LoVo (cell line): ENCODE measurements at places on chromosomes 2 and 18.
A peak's percentile ranks its signal among the peaks of the same experiment; 100 is the strongest.

- no peak for DNase-seq
Observed at GRCh38 chr18:34691614-34692013, 18.5 kb upstream of the DTNA start.

DNA sequence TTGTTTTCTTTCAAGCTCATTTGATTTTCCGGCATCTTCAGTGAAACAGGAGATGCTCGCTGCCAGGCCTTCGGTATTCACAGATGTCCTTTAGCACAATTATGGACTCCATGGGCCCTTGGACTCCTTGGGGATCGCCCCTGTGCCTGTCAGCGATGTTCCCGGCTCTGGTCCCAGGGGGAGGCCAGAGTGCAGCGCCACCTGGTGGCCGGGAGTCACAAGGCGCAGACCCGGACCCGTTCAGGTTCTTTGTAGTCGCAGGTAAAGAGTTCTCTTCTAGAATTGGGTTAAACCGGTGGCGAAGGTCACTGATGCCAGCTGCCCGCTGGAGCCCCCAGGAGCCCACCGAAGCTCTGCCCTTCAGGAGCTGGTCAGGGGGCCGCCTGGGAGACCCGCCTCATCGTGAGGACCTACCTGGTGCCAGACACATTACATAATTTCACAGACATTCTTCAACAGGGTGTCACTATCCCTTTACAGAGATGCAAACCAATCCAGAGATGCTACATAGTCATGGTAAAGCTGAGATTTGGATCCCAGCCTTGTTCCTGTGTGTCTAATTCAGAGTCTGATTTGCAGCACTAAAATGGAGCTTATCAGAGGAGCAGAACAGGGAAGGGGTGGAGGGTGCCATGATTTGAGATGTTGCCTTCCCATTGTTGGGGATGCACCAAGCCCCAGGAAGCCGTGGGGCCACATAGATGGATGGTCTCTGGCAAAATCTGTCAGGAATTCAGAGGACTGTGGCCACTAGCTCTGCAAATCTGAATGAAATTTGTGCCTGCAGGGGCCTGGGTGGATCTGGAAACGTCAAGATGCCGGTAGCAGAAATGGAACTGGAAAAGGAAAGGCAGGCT, 6.0 kb upstream of the INPP5D start:
- peak; percentile 76 for DNase-seq

- DNase-seq, result no peak
Observed at GRCh38 chr2:192148620-192149321, 46.0 kb downstream of the TMEFF2 start.

GRCh38 chr2:110848071-110848470, 115.7 kb downstream of the ACOXL start:
- DNase-seq, result no peak

- no peak for DNase-seq
Observed at GRCh38 chr2:12090590-12090989, 344.2 kb downstream of the LPIN1 start.

- DNase-seq, result no peak
Observed at GRCh38 chr2:222410534-222410933, 13.8 kb upstream of the SGPP2 start.

- DNase-seq, result no peak
Observed at GRCh38 chr2:136308611-136309010, 190.7 kb upstream of the CXCR4 start.

GRCh38 chr2:66578054-66578686, 143.2 kb downstream of the MEIS1 start:
- no peak for DNase-seq

DNA sequence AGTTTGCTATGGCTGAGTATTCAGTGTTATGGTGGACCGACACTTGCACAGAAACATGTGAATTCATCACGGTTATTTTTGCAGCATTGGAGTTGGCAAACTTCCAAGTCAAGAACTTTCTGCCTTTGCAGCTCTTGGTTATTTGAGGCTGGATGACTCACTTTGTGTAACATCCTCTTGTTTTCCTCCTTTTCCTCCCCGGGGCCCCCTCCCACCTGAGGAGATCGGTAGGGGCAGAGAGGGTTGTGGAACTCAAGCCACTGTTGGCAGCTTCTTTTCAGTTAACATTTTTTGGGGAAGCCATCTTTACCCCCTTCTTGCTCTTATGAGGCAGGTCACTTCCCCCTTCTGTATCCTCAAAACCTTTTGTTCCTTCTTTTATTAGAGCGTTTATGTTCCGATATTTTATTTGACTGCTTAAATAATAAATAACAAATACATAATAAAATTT, 48.6 kb downstream of the DDX1 start:
- no peak for DNase-seq

DNA sequence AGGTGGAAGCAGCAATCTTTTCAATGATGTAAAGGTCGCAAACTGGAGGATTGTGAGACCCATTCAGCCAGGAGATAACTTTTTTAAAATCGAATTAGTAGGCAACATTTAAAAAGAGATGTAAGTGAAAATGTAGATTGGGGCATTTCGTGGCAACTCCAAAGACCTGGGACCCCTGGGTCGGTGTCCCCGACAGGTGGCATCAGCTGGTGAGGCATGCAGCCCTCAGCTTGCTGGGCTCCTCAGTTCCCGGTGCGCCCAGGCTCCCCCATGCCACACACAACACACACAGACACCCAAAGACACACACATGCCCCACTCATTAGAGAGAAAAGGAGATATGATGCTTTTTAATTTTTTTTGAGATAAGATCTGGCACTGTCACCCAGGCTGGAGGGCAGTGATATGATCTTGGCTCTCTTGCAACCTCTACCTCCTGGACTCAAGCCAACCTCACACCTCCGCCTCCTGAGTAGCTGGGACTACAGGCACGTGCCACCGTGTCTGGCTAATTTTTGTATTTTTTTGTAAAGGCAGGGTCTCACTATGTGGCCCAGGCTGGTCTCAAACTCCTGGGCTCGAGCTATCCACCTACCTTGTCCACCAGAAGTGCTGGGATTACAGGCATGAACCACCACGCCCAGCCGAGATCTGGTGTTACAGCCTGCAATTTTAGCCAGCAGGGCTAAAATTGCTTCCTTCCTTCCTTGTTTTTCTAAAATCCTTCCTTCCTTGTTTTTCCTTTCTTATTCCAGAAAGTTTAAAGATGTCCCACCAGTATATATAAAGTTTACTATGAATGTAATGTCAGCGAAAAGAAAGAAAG, 122.6 kb upstream of the EPAS1 start:
- no peak for DNase-seq

DNA sequence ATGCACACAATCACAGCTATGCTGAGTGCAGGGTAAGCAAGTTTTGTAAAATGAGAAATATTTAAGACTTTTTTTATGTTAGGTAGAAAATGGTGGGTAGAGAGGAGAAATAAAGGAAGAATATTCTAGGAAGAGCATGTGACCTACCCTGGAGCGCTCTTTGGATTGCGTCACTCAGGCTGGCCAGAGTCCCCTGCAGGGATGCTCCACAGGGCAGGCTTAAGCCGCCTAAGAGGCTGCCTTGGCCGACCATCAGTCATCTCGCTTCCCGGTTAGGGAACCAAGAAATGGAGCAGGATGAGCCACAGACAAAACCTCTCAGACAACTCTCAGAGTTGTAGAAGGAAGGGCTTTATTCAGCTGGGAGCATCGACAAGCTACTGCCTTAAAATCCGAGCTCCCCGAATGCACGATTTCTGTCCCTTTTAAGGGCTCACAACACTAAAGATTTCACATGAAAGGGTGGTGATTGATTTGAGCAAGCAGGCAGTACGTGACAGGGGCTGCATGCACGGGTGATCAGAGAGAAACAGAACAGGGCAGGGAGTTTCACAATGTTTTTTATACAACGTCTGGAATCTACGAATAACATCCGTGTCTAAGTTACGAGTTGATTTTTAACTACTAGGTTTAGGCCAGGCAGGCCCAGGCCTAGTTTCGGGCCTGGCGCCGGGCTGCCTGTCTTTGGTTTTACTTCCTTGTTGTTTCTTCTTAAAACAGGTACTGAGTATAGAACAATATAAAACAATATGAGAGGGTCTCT, 1072.0 kb downstream of the CBLN2 start:
- DNase-seq, result no peak

GRCh38 chr2:128727914-128728313, 409.2 kb upstream of the HS6ST1 start:
- no peak for DNase-seq

DNA sequence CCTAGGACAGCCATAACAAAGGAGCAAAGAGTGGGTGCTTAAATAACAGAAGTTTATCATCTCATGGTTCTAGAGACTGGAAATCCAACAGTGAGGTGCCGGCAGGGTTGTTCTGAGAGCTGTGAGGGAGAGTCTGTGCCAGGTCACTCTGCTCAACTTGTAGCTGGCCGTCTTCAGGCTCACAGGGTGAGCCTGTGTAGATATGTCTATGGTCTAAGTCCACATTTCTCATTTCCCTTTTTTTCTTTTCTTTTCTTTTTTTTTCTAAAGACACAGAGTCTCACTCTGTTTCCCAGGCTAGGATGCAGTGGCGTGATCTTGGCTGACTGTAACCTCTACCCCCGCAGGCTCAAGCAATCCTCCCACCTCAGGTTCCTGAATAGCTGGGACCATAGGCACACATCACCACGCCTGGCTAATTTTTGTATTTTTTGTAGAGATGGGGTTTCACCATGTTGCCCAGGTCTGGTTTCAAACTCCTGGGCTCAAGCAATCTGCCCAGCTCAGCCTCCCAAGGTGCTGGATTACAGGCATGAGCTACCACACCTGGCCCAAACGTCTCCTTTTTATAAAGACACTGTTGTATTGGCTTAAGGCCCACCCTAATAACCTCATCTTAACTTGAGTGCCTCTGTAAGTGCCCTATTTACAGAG, 142.2 kb downstream of the SP3 start:
- no peak for DNase-seq

GRCh38 chr18:79760881-79761280, 36.9 kb upstream of the KCNG2 start:
- DNase-seq, result no peak

GRCh38 chr2:96143848-96144480, 1.3 kb downstream of the DUSP2 start:
- DNase-seq, result peak; percentile 15

GRCh38 chr2:3805201-3805939, 102.0 kb downstream of the DCDC2C start:
- peak; percentile 22 for DNase-seq

DNA sequence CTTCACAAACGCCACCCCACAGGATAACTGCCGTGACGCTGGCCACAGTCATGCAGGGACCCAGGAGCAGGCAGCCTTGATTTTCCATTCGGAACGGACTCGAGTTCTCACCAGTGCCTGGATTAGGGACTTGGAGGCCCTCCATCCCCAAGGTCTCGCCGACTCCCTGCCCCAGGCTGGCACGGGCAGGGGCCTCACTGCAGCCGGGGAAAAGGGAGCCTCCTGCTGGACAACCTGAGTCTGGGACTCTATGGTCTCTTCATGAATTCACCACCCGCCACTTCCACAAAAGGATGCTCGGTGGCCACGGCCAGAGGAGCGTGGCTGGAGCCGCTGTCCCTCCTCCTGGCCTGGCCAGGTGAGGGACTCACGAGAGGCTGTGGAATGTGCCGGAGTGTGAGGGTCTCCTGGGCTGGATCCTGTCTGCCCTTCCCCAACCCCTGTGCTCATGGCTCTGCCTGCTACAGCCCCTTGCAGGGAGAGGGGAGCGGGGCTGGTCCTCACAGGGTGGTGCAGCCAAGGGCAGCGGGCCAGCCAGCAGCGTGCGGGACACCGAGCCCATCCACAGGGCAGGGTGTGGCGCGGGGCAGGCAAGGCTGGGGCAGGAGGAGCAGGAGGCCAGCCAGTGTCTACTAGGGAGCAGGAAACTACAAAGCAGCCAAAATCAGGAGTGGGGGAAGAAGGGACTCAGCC, 42.3 kb downstream of the AQP12A start:
- no peak for DNase-seq

- DNase-seq, result no peak
Observed at GRCh38 chr2:204321910-204322751, 223.1 kb upstream of the PARD3B start.

DNA sequence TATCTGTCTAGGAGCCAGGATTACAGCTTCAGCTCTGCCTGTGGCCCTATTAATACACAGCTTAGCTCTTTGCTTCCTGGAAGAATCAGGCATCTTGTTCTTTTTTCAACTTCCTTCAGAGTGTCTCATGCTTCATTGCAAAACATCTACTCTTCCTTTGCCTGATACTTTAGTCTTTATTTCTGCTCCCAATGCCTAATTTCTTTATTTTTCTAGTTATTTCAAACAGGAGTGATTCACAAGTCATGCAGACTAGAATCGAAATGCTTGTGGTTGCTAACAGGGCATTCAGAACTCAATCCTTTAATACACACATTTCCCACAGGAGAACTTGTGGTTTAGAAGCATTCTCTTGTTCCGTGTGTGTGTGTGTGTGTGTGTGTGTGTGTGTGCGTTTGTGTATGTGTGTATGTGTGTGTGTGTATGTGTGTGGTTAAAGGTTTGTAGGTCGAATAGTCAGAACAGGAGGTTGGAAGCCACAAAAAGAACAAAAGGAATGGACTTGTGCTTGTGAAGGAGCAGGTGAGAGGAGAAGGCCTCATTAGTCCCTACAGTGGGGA, 28.3 kb upstream of the INSIG2 start:
- no peak for DNase-seq
